SHP77 treated with DMSO at 0.1 percent for 48 hours (cell line): ENCODE measurements at places on chromosomes 7 and 10.

GRCh38 chr7:22481726-22482125 is 18.3 kb downstream of the STEAP1B start:
- no peak for DNase-seq

DNA sequence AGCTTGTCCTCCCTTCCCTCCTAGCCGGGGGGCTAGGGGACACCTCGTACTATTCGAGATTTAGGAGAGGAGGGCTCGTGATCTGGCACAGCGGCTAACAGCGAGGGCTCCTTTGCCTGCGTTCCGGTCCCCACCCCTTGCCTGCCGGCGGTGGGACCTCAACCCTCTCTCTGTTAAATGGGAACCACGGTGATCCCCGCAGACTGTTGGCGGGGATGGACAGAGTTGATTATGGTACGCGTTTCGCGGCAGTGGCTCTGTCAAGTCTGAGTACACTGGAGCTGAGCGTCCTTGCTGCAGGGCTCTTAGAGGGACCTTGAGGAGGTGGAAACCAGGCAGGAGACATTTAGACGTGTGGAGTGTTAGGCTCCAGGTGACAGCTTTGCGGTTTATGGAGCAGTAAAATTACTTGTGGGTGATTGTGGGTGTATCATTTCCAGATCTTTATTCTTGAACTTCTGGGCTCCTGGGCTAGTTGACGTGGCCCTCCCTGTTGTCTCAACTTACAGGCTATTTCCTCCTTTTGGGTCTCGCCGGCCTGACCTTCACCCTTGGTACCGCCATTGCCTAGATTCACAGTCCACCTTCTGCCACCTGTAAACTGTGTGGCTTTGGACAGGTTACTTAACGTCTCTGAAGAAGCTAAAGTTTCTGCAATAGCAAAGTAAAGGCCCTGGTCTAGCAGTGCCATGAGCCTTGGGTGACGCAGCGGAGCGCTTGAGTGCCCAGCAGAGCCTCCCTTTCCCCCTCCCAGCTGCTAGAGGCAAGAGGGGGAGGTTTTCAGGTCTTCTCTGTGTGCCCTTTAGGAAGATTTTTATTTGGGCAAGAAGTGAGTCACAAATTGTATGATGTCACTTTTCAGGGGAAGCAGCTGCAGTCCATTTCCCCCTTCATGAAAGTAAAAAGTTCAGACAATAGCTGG is 739 bp downstream of the CASP7 start:
- DNase-seq, result peak; percentile 18

DNA sequence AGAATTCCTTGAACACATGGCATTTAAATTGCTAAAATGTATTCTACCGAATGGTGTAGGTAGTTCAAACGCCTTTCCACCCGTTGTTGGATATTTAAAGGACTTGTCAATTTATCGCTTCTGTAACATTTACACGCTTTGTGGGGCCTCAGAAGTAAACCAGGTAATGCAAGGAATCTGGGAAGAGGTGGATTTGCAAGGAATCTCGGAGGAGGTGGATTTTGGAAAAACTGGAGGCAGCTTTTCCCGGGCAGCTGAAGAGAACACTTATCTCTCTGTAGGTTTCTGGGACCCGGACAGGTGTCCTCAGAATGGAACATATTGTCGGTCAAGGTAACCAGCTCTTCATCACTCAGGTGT is 592 bp upstream of the MAPK8 start:
- no peak for DNase-seq

- DNase-seq, result no peak
Measured at GRCh38 chr10:6072215-6072934, 10.2 kb upstream of the IL2RA start.

GRCh38 chr7:81839708-81840369 is 70.0 kb upstream of the HGF start:
- DNase-seq, result no peak

GRCh38 chr7:88306590-88307048 is at the start of gene STEAP4:
Gene STEAP4 (minus strand): TSS chr7:88306894. CDS start chr7:88284269, 22,625 bp downstream.
- DNase-seq, result no peak

- DNase-seq, result no peak
Measured at GRCh38 chr10:21355591-21356011, 169.9 kb downstream of the SKIDA1 start.

DNA sequence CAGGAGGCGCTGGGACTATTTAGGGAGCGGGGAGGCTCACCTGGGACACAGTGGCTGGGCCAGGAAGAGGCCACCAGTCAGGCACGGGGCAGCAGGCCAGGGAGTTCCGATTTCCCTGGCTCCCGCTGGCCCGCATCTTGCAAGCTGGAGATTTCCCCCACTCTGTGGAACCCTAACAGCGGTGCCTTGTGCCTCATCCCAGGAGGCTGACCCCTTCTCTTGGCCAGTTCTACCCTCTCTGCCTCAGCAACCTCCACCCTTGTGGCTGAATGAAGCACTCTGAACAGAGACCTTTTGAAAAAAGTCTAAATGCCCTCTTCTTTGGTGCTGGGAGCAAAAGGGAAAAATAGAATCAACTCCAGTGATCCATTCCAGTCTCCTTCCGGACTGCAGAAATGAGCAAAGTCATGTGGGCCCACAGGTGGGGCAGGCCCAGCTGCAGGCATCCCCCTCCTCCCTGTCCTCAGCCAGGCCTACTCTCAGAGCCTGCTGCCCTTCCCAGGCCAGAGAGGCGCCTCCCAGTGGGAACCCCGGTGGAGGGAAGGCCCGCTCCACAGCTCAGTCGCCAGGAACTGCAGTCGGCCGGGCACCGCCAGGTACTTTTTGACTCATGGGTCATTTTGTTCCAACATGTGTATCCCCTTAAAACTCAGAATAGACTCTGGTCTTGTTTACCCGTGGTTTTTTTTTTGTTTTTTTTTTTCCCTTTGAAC is 155.5 kb downstream of the ZNF248 start:
- DNase-seq, result no peak

- DNase-seq, result no peak
Measured at GRCh38 chr7:34160261-34160752, 255.0 kb downstream of the BMPER start.

GRCh38 chr7:30226614-30227268 is 57.7 kb upstream of the ZNRF2 start:
- DNase-seq, result peak; percentile 71

GRCh38 chr10:10270126-10271050 is 747.3 kb upstream of the CELF2 start:
- DNase-seq, result no peak

DNA sequence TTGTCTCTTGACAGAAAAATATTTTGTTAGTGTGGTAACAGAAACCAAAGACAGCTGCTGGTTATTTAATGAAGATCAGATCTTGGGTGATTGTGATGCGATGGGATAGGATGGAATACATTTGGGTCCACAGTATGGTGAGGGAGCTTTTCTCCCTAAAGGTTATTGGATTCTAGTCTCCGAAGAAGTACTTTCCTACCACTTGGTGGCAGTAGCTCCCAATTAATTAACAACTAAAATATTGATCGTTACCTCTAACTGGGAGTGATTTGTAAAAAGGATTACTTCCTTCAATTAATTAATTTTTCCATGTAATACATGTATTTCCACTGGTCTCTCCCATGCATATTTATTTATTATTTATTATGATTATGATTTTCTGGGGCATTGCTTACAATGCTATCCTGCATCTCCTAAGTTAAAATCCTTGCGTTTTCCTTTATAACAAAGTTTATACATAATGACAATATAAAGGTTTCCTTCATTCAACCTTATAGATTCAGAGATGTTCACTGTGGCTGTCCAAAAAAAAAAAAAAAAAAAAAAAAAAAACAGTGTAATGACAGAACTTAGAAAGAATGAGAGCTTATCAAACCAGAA is 25.6 kb downstream of the TMEM196 start:
- DNase-seq, result peak; percentile 28

GRCh38 chr7:22549667-22550513 is 49.9 kb upstream of the STEAP1B start:
- peak; percentile 17 for DNase-seq

- DNase-seq, result no peak
Measured at GRCh38 chr10:112185959-112186358, 2.4 kb upstream of the GPAM start.

DNA sequence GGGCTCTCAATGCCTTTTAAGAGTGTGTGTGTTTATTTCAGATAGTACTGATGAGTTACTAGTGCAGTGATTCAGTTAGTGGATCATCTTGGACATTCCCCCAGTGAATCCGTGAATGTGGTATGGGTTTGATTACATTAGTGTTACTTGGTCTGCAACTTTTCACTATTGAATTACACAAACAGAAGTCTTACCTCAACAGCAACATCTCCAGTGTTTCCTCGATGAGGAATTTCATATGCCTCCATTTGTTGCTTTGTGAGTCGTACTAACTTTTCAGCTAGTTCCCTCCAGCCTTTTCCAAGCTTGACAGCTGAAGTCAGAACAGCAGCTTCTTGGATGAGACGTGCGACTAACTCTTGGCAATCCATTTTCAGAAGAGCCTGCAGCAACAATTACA is 63.2 kb downstream of the MACC1 start:
- DNase-seq, result no peak

DNA sequence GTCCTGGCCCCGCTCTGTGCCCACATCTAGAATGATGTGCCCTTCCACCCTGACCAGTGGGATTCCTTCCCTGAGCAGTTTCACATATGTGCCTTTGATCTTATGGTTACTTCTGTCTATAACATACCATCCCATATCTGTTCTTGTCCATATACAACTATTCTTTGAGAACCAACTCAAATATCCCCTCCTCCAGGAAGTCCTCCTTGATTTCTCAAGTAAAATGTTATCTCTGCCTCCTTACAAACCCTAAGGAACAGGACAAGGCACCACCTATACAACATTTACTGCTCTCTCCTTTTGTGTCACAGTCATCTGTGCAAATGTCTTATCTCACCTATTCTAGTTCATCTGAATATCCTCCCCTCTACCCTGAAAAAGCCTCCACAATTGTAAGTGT is 28.2 kb downstream of the HABP2 start:
- DNase-seq, result no peak

DNA sequence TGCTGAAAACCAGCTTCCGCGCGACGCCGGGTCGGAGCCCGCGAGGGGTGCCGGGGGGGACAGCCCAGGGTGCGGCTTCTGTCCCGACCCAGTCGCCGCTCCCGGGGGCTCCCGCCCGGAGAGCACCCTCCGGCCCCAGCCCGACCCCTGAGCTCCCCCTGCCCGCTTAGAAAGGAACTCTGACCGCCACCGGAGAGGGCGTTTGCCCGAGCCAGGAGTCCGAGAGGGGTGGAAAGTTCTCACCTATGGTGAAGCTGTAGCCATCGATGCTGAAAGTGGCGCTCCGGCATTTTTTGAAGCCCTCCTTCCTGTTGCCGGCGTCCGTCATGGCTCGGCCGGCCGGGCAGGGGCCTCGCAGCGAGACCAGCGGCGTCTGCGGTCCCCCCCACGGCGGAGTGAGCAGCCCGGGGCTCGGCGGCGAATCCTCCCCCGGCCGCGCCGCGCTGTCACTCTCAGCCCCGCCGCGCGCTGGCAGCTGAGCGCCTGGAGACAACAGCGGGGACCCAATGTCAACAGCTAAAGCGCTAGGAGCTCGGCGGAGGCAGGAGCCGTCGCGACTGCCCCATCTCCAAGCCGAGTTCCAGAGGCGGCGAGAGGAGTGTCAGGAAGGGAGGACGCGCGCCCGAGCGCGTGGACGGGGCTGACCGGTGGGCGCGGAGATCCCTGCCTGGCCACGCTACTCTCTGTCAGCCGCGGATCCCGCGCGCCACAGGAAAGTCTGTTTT is 191.6 kb downstream of the LSM5 start:
- no peak for DNase-seq

- peak; percentile 66 for DNase-seq
Measured at GRCh38 chr7:33903791-33904680, 1.3 kb upstream of the BMPER start.

DNA sequence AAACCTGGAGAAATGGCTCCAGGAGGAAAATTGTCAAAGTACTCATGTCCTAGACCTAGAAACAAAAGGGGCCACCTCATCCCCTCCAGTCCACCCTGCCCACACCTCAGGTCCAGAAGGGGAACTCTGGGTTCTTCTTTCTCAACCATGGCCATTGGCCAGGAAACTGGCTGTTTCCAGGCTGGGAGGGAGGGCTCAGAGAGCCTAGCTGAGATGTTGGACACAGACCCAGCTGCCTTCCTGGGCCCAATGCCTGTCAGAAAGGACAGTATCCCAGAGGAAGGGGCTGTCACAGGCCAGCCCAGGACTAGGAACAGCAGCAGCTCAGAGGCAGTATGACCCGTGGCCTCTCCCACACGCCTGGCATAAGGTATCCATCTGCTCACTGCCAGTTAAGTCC is 9.6 kb downstream of the GRID1 start:
- DNase-seq, result no peak

GRCh38 chr10:43399320-43400310 is 9.4 kb downstream of the HNRNPF start:
- no peak for DNase-seq

GRCh38 chr7:75881436-75882095 is 2.7 kb downstream of the RHBDD2 start:
- DNase-seq, result no peak

DNA sequence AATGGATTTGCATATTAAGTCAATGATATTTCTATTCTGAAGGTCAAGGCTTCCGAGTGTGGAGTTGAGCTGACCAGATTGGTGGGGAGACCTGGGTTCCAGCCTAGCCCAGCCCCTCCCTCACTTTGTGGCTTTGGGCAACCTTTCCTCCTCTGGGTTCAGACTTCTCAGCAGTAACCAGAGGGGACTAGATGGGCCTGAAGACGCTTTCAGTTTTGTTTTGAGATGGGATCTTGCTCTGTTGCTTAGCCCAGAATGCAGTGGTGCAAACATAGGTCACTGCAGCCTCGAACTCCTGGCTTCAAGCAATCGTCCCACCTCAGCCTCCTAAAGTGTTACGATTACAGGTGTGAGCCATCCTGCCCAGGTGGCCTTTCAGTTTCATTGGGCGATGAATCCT is 68.1 kb upstream of the LEP start:
- no peak for DNase-seq

DNA sequence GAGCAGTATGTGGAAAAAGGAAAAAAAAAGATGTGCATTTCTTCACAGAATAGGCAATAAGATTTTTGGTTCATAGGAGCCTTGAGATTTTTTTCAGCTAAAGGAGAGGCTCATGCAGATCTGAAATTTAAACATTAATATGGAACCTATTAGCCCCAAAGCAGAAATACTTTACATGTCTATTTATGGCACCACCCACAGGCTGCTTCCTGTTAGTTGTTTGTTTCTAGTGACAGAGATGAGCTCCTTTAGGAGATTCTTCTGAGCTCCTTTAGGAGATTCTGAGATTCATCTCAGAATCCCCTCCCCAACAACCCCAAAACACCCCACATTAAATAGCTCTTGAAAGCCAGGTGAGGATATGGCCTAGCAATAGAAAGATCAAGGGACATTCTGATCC is 27.9 kb upstream of the HPS1 start:
- no peak for DNase-seq
